Stimulated activated CD8-positive, alpha-beta memory T cell treated with anti-CD3 and anti-CD28 coated beads, Interleukin-7, amount 100 ng/mL, for 48 hours (primary cell): ENCODE measurements at places on chromosomes 12 and 14.

GRCh38 chr12:106873983-106874382, 81.7 kb upstream of the TMEM263 start:
- no peak for DNase-seq

GRCh38 chr12:122527478-122527944, 462 bp downstream of the KNTC1 start:
- no peak for DNase-seq

GRCh38 chr14:25103271-25103670, 53.3 kb upstream of the STXBP6 start:
- no peak for DNase-seq

- DNase-seq: no peak
These were observed 915.9 kb downstream of the DIO2 start for GRCh38 chr14:79295385-79295784.

DNA sequence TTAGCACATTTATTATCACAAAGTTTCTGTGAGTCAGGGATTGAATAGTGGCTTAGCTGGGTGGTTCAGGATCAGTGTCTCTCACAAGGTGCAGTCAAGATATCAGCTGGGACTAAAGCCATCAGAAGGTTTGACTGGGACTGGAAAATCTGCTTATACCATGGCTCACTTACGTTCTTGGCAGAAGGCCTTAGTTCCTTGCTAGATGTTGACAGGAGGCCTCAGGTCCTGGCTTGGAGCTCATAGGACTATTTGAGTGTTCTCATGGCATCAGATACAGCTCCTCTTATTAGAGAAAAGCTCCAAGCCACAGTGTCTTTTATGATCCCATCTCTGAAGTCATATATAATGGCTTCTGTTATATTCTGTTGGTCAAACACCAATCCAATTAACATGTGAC, 127.3 kb downstream of the SLC6A15 start:
- no peak for DNase-seq

DNA sequence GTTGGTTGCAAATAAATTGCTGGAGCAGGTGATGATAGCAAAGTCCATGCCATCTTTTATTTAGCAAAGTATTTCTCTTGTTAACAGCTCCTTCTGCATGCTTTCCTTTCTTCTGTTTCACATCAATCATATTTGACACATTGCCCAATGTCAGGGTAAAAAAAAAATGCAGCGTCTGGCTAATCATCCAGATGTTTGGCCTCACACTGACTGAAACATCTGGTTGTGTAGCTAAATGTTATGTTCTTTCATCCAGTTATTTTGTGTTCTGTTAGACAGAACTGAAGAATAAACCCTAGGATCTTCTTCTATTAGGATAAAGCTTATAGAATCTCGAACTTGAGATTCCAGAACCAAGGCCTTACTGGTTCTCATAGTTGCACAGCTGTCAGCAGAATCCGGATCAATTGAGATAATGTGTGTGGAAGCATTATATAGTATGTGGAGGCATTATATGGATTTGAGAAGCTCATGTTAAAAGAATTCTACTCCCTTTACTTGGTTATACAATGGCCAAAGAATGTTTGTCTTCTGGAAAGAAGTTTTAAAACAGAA, 859.2 kb downstream of the DIO2 start:
- no peak for DNase-seq

DNA sequence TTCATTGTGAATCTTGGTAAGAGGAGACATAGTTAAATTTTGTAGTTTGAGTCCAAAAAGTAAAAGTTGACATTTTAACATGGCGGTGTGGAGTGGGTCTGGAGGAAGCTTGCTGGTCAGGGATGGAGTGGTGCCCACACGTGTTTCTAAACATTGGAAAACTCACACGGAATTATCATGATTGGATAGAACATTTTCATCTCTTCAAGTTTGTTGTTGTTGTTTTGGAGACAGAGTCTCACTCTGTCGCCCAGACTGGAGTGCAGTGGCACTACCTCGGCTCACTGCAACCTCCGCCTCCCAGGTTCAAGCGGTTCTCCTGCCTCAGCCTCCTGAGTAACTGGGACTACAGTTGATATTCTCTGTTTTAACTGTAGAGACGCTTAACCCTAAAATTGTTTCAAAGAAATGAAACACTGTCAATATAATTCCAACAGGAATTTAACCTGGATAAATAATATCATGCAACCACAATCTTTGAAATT, 502 bp upstream of the MBIP start:
- DNase-seq: no peak

DNA sequence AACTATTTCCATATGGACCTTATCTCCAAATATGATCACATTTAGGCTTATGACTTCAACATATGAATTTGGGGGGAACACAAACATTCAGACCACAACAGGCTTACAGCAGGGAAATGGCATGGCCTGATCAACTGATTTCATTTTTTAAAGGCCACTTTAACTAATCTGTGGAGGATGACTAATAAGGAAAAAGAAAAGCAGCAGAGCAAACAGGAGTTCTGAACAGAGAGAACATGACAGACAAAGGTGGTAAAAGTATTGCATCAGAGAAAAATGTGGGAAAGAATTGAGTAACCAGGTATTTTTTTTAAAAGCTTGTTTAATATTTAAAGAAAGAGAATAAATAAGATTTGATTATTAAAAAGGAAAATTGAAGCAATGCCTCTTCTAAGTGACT, 366.1 kb upstream of the TMPO start:
- no peak for DNase-seq

DNA sequence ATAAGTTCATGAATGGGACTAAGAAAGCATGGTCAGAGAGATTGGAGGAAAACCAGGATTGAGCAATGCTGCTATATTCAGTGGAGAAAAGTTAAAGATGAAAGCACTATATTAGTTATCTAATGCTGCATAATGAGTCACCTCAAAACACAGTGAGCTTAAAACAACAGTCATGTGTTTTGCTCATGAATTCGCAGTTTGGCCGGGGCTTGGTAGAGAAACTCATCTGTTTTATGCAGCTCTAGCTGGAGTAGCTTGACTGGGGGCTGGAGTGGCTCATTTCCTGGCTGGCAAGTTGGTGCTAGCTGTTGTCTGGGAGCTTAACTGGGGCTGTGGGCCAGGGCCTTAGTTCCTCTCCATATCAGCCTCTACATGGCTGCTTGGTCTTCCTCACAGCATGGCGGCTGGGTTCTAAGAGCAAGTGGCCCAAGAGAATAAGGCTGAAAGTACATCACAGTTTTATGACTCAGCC, 90.1 kb downstream of the ADCK1 start:
- DNase-seq: no peak

DNA sequence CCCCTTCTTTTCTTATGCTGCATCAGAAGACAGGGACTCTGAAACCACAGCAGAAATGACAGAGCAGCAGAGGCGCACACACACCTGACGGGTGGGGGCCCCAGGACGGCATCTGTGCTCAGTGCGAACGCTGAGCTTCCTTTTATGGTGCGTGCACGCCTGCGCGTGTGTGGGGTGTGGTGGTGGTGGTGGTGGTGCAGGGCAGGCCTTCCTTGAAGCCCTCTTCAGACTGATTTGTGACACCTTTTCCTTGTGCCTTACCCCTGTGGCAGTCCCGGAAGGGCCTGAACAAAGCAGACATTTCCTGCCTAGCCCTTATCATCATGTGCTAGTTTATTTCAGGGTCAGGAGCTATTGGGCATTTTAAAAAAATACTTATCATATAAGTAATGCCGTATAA, 75.7 kb downstream of the TSPAN9 start:
- DNase-seq: no peak

DNA sequence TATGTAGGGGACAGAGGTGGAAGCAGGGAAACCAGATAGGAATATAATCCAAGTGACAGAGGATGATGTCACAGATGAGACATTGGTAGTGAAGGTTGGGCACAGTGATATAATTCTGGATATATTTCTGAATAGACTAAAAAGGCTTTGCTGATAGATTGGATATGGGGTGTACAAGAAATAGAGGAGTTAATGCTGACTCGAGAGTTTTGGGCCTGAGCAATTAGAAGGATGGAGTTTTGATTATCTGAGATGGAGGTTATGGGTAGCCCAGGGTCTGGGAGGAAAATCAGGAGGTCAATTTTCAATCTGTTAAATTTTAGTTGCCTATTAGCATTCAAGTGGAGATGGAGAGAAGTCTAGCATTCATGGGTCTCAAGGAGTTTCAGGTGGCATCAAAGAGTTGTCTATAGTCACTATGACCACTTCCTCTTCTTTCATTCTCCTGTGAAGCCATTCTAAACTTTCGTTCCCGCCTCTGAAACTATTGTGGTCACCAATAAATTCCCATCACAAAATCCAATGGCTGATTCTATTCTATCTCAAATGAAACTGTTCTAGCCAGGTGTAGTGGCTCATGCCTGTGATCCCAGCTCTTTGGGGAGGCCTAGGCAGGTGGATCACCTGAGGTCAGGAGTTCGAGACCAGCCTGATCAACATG, 10.6 kb upstream of the ANO6 start:
- DNase-seq: no peak

- DNase-seq: no peak
These were observed 132.3 kb downstream of the ADGRD1 start for GRCh38 chr12:131085816-131086591.

GRCh38 chr12:28512406-28512805, 322.1 kb downstream of the CCDC91 start:
- DNase-seq: no peak

DNA sequence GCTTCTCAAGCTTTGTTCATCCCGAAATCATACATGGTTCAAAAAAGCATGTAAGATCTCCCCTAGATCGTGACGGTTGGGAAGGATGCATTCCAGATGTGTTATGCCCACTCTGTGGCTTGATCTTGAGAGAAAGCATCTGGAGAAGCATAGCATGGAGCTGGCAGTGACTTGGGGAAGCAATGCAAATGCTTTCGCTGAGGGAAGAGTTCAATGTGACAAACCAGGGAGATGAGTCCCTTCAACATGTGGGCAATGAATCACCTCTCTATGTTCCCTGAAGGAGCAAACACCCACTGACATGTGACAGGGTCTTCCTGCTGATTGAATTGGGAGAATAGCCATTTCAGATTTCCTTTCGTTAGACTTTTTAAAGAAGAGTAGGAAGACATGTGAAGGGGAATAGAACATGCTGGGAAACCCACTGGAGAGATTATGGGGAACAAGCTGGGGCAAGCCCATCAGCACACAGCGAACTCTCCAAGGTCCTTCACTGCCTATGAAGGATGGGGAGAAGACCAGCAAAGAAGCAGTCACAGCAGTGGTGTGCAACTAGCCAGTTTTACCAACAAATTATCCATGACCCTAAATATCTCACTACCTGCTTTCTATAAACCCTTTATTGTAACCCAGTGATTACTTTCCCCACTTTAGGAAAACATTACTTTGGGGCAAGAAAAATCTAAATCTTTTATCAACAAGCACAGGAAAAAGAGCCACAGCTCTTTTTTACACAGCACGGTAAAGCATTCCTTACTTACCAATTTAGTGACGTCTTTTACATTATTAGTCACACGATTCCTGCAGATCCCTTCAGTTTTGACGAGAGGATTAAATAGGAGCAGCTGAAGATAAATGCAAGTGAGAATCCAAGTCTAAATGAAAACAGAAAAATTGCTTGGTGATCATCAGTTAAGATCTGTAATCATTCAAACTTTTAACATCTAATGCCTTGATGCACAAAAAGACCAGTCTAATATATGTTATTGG, 35.0 kb downstream of the KITLG start:
- DNase-seq: no peak

GRCh38 chr14:30500222-30500621, 58.7 kb upstream of the G2E3 start:
- no peak for DNase-seq

DNA sequence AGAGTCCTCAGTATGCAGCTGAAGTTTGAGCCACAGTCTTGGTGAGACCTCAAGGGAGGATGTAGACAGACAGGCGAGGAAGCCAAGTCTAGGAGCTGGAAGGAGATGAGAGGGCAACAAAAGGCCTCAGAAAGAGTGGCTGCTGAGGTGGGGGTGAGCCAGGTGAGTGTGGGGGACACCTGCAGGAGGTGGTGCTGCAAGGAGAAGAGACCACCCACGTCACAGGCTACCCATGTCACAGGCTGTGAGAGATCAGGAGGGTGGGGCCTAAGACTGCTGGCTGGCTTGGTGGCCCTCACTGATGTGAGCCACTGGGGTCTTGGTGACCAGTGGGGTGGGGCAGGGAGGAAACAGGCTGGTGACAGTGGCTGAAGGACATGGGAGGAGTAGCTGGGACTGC, 97.3 kb downstream of the KIF26A start:
- DNase-seq: no peak

DNA sequence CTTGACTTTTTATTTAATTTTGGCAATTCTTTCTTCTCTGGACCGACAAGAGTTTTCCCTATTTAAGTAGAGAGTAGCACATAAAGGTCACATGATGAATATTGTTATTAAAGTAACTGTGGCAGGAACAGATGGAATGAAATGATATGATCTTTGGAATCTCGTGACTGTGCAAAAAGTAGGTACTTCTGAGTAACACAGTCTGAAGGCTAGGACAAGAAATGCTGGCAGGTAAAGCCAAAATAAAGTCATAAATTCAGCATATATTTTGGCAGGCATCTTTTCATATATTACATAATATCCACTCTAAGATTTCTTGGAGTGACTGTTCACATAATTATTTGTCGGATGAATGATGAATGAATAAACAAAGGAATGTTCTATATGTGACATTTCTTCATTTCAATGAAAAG, 121.4 kb downstream of the EFCAB11 start:
- DNase-seq: no peak

DNA sequence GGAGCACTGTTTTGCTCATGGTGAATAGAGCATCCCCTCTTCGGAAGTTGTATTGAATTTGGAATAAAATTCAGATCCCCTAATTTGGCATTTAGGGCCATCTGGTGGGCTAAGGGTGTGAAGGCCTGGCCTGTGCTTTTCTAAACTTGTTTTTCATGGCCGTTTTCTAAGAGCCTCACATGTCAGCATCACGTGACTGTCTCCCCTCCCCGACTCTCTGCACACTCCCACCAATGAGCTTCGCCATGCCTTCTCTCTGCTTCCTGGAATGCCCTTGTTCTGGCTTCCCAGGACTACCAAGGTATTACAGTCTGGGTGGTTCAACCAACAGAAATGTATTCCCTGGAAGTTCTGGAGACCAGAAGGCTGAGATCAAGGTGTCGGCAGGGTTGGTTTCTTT, 85.3 kb downstream of the PRIMA1 start:
- no peak for DNase-seq
